CD4-positive, alpha-beta T cell treated with Interleukin-21 for 1 hour (primary cell): ENCODE measurements at places on chromosomes 16 and 17.
A peak's percentile ranks its signal among the peaks of the same experiment; 100 is the strongest.

GRCh38 chr16:6841392-6841791 is 491.3 kb upstream of the RBFOX1 start:
- no peak for DNase-seq

DNA sequence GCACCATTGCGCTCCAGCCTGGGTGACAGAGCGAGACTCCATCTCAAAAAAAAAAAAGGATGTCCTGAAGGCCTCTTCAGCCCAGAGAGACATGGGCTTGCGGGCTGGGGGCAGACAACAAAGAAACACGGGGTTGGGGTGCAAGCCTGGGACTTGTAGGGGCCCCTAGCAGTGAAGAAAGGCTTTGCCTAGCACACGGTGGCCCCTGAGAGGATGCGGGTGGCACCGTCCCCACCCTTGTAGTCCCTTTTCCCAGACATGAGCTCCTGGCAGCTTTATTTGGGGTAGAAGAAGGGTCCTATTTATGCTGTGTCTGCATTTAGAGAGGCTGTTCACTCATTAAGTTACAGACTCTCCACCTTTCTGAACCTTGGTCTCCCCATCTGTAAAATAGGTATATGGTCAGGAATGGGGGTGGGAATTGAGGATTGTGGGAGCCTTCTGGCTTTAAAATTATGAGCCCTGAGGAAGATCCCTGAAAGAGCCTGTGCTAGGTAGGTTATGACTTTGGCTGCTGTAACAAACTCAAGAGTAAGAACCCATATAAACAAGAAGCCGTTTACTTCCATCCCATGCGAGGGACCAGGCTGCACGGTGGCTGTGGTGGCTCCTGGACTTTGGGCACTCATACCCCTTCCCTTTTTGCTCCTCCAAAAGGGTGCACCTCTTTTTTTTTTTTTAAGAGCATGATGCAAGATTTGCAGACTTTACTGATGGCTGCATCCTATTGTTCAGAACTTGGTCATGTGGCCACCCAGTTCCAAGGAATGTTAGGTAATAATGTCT is 20.6 kb upstream of the ADGRG1 start:
- DNase-seq: no peak

DNA sequence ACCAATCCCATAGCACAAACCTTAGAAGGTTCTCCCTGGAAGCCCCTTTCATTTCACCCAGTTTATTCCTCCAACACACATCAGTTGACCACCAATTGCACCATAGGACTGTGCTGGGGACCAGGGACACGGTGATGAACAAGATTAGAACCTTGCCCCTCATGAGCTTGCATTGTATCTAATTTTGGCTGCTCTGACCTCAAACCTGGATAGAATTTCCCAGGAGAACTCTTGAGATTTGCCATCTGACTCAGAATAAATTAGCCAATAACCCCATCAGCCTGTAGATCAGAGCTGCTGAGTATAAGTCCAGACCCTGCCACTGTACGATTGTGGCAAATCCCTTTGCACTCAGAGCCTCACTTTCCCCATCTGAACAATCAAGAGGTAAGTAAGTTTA is 52.1 kb downstream of the CDH11 start:
- DNase-seq: no peak

GRCh38 chr17:32385971-32386370 is 36.0 kb downstream of the ZNF207 start:
- no peak for DNase-seq

- DNase-seq: no peak
These were observed 678.9 kb downstream of the WWOX start for GRCh38 chr16:78778101-78779004.

- peak; percentile 91 for DNase-seq
These were observed 664 bp upstream of the NKD1 start for GRCh38 chr16:50547340-50548124.

DNA sequence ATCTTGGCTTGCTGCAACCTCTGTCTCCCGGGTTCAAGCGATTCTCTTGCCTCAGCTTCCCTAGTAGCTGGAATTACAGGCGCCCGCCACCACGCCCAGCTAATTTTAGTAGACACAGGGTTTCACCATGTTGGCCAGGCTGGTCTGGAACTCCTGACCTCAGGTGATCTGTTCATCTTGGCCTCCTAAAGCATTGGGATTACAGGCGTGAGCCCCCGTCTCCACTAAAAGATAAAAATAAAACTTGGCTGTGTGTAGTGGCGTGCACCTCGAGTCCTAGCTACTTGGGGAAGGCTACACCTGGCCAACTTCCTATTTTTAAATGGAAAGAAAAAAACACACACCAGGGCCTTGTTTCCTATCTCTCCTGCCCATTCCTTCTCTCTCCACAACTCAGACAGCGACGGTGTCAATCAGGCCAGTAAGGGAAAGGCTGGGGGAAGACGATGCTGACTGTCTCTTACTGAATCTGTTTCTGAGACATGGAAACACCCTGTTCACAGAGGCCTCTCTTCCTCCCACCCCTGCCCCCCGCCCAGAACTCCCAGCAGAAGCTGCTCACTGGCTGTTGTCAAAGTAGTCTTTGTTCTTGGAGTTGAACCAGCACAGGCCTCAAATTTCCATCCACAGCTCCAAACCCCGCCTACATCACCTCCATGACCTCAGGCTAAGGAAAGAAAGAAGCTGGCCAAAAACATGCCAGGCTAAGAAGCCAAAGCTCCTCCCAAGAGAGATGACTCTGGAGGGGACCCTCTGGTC is 96.6 kb downstream of the NXN start:
- no peak for DNase-seq

DNA sequence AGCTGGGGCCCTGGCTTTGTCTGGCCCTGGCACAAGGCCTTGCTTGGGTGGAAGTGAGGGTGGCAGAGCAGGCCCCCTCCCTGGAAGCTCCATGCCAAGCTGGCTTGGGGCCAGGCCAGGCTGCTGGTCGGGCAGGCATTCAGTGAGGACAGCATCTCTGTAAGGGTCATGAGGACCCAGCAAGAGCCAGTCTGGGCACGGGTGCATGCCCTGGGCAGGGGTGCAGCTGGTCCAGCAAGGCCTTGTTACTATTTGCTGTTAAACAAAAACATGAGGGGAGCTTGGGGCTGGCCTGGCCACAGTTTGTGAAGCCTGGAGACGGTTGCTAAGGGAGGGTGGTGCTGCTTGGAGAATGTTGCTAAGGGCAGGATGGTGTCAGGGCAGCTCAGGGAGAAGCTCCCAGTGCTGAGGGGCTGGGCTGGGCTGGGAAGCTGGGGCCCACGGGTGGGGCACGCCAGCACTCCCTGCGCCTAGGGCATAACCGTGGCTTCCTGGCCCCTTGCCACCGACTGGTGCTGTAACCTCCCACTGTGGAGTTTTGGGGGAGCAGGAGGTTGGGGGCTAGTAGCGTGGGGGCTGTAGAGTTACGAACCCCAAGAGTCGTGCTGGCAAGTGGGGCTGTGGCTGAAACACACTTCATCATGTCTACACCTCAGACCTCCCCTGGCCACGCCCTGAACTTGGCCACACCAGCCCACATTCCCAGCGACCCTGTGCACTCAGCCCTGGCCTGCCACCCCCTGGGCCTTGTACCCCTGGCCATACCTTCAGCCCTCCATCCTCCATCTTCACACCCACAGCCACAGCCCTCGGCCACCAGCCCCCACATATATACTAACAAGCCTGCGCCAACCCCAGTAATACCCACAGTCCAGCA is 1.6 kb downstream of the TPPP3 start:
- DNase-seq: peak; percentile 5

GRCh38 chr17:27879987-27880608 is 13.1 kb downstream of the LYRM9 start:
- peak; percentile 68 for DNase-seq

DNA sequence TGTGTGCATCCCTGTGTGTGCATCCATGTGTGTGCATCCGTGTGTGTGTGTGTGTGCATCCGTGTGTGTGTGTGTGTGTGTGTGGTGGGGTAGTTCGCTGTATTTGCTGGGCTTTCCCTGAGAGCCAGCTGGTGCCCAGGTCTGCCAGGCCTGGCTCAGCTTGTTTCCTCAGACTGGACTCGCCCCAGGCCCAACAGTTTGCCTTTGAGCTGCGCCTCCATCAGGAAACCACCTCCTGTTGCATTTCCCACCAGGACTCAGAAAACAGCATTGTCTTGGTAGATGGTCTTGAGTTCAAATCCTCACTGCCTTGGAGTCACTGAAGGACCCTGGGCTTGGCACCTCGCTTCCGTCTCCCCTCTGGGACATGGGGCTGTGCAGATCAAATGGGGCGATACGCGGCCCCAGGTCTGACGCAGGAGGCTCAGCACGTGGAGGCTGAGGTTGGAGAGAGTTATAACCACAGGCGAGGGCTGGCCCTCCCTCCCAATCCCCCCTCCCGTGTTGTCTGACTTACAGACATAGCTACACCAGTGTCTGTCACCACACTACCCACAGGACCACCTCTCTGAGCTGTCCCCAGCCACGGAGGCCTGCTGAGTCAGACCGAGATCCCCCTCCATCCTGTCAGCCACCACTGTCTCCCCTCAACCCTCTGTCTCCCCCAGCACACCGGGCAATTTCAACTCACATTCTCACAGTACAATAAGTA is 4.7 kb downstream of the ITGAE start:
- peak; percentile 81 for DNase-seq

GRCh38 chr16:82748026-82748425 is 121.3 kb downstream of the CDH13 start:
- DNase-seq: peak; percentile 2

- DNase-seq: no peak
These were observed 32.8 kb downstream of the SCNN1B start for GRCh38 chr16:23334950-23335349.

DNA sequence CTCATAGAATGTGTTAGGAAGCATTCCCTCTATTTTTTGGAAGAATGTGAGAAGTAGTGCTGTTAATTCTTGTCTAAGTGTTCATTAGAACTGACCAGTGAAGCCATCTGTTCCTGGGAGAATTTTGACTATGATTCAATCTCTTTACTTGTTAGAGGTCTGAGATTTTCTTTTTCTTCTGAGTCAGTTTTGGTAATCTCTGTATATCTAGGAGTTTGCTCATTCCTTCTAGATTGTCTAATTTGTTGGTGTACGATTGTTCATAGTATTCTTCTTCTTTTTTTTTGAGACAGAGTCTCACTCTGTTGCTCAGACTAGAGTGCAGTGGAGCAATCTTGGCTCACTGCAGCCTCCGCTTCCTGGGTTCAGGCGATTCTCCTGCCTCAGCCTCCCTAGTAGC is 20.4 kb downstream of the NFATC3 start:
- DNase-seq: no peak

DNA sequence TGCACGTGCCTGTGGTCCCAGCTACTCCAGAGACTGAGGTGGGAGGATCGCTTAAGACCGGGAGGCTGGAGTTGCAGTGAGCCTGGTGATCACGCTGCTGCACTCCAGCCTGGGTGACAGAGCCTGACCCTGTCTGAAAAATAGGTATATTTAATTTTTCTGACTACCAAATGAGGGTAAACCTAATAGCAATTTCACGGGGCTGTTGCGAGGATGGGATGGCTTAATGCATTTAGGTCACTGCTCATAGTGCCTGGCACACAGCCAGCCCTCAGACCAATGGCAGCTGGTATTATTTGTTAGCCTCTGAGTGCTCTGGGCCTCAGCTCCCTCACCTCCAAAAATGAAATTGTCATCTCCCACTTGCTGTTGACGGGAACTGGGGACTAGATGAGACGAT is 5.9 kb upstream of the CDIP1 start:
- no peak for DNase-seq

DNA sequence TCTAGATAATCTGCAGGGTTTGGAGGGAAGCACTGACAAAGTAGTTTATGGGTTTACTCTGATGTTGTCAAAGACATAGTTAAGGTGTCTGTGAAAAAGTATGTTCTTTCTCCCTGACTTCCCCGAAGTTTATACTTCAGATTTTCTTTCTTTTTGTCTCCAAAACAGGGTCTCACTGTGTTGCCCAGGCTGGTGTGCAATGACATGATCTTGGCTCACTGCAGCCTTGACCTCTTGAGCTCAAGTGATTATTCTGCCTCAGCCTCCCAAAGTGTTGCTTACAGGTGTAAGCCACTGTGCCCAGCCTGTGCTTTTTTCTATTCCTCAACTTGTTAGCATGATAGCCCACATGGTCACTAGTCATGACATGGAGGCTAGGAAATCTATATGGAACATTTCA is 20.9 kb downstream of the SF3B3 start:
- no peak for DNase-seq

DNA sequence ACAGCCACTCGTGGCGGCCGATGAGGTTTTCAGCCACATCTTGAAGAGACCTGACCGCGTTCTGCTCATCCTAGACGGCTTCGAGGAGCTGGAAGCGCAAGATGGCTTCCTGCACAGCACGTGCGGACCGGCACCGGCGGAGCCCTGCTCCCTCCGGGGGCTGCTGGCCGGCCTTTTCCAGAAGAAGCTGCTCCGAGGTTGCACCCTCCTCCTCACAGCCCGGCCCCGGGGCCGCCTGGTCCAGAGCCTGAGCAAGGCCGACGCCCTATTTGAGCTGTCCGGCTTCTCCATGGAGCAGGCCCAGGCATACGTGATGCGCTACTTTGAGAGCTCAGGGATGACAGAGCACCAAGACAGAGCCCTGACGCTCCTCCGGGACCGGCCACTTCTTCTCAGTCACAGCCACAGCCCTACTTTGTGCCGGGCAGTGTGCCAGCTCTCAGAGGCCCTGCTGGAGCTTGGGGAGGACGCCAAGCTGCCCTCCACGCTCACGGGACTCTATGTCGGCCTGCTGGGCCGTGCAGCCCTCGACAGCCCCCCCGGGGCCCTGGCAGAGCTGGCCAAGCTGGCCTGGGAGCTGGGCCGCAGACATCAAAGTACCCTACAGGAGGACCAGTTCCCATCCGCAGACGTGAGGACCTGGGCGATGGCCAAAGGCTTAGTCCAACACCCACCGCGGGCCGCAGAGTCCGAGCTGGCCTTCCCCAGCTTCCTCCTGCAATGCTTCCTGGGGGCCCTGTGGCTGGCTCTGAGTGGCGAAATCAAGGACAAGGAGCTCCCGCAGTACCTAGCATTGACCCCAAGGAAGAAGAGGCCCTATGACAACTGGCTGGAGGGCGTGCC is 30.1 kb downstream of the CIITA start:
- no peak for DNase-seq

GRCh38 chr16:54746596-54746995 is 184.1 kb upstream of the IRX5 start:
- DNase-seq: no peak

DNA sequence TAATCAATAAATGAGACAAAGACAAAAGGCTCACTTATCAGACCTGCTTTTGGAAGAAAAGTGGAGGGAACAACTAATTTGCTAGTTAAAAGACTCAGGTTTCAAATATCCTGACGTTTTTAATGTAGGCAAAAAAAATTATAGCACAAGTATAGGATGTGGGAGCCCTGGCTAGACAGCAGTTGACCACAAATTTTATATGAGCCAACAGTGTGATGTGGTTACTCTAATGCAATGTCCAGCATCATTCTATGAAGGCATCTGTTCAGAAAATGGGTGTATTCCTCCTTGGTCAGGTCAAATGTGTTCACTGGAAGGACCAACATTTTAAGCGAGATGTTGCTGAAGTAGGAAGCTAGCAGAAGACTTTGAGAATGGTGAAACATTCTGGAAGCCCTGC is 237.4 kb downstream of the MAP2K6 start:
- no peak for DNase-seq
